ENCODE measurements at places on chromosomes 2 and 18. TPM values are rescaled to one million over a fixed set of nuclear protein-coding genes. Genes with fewer than 3 reads are reported as not detected.

DNA sequence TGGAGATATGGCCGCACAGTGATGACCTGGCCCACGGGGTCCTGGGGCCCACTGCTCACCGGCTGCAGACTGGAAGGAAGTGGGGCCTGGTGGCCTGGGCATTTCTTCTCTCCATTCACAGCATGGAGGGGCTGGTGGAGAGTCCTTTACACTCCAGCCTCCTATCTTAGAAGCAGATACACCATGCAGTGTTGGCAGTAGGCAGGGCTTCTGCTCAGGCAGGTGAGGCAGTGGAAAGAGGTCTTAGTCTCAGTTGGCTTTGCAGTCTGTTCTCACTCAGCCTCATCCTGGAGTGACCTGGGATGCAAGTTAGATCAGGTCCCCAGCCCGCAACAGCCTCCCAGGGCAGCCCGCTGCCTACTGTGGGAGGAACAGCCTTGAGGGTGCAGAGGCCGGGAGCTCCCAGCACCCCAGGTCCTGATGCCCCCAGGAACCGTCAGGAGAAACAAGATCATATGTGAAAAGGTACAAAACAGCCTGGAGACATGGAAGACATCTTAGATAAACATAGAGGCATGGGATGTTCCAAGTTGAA is 45.8 kb upstream of the OTOS start:
- H3K36me3 ChIP-seq: no peaks in the 10 kb centered on the region
- H3K27me3 ChIP-seq: peaks cover 7% of the 10 kb centered on the region
- H3K27ac ChIP-seq: no peak overlapping the region

GRCh38 chr18:52898485-52899058 is 558.6 kb downstream of the DCC start:
- no peak for DNase-seq
- no peaks in the 10 kb centered on the region for H3K4me1 ChIP-seq
- H3K4me3 ChIP-seq: no peak overlapping the region
- H3K27me3 ChIP-seq: no peaks in the 10 kb centered on the region

- no peak overlapping the region for H3K4me3 ChIP-seq
- H3K4me1 ChIP-seq: no peaks in the 10 kb centered on the region
- H3K36me3 ChIP-seq: peaks cover 45% of the 10 kb centered on the region
- no peaks in the 10 kb centered on the region for H3K27me3 ChIP-seq
- H3K27ac ChIP-seq: no peak overlapping the region
These were observed 96.1 kb downstream of the UGGT1 start for GRCh38 chr2:128187032-128187654.

GRCh38 chr18:10475276-10475653 is 20.8 kb downstream of the APCDD1 start:
- no peaks in the 10 kb centered on the region for H3K4me1 ChIP-seq
- H3K27ac ChIP-seq: no peak overlapping the region
- H3K36me3 ChIP-seq: no peaks in the 10 kb centered on the region
- DNase-seq: no peak

GRCh38 chr2:179440642-179441251 is 176.1 kb upstream of the SESTD1 start:
- H3K4me3 ChIP-seq: no peak overlapping the region
- H3K27ac ChIP-seq: no peak overlapping the region
- H3K4me1 ChIP-seq: no peaks in the 10 kb centered on the region

GRCh38 chr18:70421471-70422390 is 132.9 kb downstream of the SOCS6 start:
- peak; percentile 26 for DNase-seq
- H3K4me1 ChIP-seq: peaks cover 9% of the 10 kb centered on the region
- H3K27me3 ChIP-seq: peaks cover 7% of the 10 kb centered on the region
- no peak overlapping the region for H3K27ac ChIP-seq
- no peak overlapping the region for H3K4me3 ChIP-seq
- no peaks in the 10 kb centered on the region for H3K36me3 ChIP-seq

GRCh38 chr2:189309331-189309730 is 129.8 kb upstream of the COL5A2 start:
- no peaks in the 10 kb centered on the region for H3K27me3 ChIP-seq
- H3K36me3 ChIP-seq: peaks cover 28% of the 10 kb centered on the region
- DNase-seq: no peak
- peaks cover 64% of the 10 kb centered on the region for H3K4me1 ChIP-seq
- H3K4me3 ChIP-seq: no peak overlapping the region

DNA sequence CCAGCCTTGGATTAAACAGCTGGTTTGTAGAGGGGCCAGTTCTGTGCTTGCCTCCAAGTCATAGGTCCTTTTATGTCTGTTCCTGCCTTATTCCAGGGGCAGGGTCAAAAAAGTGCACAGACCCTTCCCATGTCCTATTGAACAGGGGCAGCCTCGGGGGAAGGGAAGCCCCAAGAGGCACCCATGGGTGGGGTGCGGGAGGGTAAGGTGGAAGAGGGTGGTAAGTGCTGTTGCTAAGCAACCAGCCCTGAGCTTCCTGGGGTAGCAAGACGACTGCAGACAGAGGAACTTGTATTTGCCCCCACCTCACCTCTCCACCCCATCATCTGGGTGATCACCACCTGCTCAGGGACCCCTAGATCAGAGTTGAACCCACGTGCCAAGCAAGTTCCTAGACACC is 7.7 kb downstream of the DNMT3A start:
- DNase-seq: peak; percentile 41
- H3K4me1 ChIP-seq: peaks cover 92% of the 10 kb centered on the region
- no peaks in the 10 kb centered on the region for H3K27me3 ChIP-seq
- peak overlapping the region; percentile 1 for H3K4me3 ChIP-seq
- peak overlapping the region; percentile 65 for H3K27ac ChIP-seq

SLC23A3 gene
- 1.1 TPM for total RNA-seq

SS18 gene
- 38.2 TPM for total RNA-seq

CDH7 gene
- total RNA-seq: not detected

PFN4 gene
- total RNA-seq: not detected

Data from activated CD8-positive, alpha-beta T cell treated with anti-CD3 and anti-CD28 coated beads for 36 hours (primary cell).